ENCODE measurements at places on chromosomes 7 and 10. TPM values are rescaled to one million over a fixed set of nuclear protein-coding genes. Genes with fewer than 3 reads are reported as not detected.

Gene TIAL1
- total RNA-seq: 74.4 TPM

Gene TET1
- total RNA-seq: 13.6 TPM

Gene TBATA
- not detected for total RNA-seq

Gene AOC1
- 4.7 TPM for total RNA-seq

Gene GLI3
- total RNA-seq: 3.6 TPM

DNA sequence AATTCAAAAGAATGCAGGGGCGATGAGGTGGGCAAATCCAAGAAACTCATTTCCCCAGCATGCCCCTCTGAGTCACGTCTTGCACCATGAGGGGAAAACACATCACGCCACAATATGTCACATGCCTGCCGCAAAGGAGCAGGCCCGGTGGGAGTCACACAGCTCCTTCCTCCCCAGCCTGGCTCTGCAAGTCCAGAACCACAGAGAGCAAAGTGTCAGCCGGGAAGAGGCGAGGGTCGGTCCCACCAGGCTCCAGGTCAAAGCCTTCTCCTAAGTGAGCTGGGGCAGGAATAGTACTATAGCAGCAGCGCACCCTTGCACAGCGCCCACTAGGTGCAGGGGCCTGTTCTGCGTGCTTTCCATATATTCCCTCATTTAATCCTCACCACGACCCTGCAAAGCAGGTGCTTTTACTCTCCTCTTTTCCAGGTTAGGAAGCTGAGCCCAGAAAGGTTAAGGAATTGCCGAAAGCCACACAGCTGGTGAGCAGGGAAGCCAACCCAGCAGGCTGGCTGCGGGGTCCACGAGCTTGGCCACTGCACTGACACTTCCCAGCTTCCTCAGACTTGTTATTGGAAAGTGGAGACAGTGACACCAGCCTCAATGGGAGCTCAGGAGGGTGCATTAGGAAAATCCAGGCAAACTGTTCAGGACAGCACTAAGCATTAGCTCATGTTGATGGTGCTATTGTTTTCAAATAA is 94.0 kb upstream of the ZMIZ1 start:
- peak overlapping the region; percentile 99 for H3K27ac ChIP-seq
- no peaks in the 10 kb centered on the region for H3K36me3 ChIP-seq
- peak; percentile 76 for DNase-seq
- H3K4me3 ChIP-seq: no peak overlapping the region
- no peaks in the 10 kb centered on the region for H3K27me3 ChIP-seq

DNA sequence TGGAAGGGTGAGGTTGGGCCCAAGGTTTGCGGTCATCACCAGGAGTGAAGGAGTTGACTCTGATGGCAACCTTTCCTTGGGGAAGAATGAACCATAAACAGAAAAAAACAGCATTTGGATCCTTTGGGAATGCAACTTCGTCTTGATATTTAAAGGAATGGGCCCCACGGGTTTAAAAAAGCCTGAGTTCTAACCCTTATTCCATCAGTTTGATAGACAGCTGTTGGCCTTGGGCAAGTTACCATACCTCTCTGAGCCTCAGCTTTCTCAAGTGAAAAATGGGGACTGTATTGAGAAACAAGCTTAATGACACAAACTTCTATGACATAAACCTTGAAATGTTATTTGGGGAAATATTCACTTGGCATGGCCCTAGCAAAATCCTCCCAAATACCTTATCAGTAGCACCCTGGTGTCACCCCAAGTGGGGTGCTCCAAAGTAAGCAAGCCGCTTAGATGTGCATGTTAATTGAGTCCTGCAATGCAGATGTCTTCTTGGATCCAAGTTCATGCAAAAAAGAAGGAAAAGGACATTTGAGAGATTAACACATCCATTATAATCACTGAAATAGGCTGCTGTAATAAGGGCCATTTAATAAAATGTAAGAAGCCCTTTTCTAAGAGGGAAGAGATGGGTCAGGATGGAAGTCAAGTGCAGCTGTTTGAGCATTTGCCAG is 13.8 kb downstream of the MXI1 start:
- H3K36me3 ChIP-seq: no peaks in the 10 kb centered on the region
- H3K4me1 ChIP-seq: peaks cover 22% of the 10 kb centered on the region
- DNase-seq: no peak
- peak overlapping the region; percentile 50 for H3K27ac ChIP-seq

Measured in hepatocyte (in vitro differentiated cells).